Upper lobe of left lung (tissue), 6 donors: ENCODE measurements at places on chromosomes 12 and 14. TPM values are rescaled to one million over a fixed set of nuclear protein-coding genes. Genes with fewer than 3 reads are reported as not detected.

- DNase-seq, result no peak
Measured at GRCh38 chr14:37900561-37900960, 305.1 kb downstream of the TTC6 start.

DNA sequence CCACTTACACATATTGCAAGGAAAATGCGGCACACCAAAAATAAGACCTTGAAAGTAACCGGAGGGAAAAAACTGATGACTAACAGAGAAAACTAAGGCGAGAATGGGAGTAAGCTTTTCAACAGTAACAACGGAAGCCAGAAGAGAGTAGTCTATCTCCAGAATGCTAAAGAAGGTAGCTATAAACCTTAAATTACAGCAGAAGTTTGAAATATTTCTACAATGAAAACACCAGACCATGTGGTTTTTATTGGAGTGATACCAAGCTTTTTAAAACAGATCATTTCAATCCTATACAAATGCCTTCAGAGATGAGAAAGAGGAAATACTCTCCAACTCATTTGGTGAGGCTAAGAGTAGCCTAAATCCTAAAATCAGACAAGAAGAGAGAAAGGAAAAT, 209.5 kb downstream of the ANO6 start:
- DNase-seq, result no peak

- no peak for DNase-seq
Measured at GRCh38 chr14:59362513-59362912, 102.7 kb downstream of the GPR135 start.

DNA sequence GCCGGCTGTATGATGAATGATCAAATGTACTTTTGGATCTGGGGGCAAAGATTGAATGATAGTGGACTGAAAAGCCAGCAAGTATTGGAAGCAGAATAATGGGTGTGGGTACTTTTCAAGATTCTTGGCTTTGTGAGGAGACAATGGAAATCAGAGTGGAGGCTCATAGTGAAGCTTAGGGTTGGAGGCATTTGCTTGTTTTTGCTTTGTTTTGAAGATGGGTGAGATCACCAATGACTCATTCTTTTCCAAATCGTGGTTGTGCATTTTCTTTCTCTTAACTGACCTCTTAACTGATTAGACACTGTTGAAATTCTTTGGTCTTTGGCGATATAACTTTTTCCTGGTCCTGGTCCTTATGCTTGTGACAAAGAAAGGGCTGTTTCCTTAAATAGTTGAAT, 54.4 kb downstream of the PELI2 start:
- no peak for DNase-seq

- no peak for DNase-seq
Measured at GRCh38 chr12:95291501-95291900, 73.9 kb downstream of the VEZT start.

The PPP4R4 gene
- 3.3 TPM for total RNA-seq

The WNT5B gene
- total RNA-seq, result 5.8 TPM

The POTEG gene
- not detected for total RNA-seq

The OASL gene
- 18.2 TPM for total RNA-seq
